Heart right ventricle (tissue), 16 donors: ENCODE measurements at places on chromosomes 16 and 17. TPM values are rescaled to one million over a fixed set of nuclear protein-coding genes. Genes with fewer than 3 reads are reported as not detected.

DNA sequence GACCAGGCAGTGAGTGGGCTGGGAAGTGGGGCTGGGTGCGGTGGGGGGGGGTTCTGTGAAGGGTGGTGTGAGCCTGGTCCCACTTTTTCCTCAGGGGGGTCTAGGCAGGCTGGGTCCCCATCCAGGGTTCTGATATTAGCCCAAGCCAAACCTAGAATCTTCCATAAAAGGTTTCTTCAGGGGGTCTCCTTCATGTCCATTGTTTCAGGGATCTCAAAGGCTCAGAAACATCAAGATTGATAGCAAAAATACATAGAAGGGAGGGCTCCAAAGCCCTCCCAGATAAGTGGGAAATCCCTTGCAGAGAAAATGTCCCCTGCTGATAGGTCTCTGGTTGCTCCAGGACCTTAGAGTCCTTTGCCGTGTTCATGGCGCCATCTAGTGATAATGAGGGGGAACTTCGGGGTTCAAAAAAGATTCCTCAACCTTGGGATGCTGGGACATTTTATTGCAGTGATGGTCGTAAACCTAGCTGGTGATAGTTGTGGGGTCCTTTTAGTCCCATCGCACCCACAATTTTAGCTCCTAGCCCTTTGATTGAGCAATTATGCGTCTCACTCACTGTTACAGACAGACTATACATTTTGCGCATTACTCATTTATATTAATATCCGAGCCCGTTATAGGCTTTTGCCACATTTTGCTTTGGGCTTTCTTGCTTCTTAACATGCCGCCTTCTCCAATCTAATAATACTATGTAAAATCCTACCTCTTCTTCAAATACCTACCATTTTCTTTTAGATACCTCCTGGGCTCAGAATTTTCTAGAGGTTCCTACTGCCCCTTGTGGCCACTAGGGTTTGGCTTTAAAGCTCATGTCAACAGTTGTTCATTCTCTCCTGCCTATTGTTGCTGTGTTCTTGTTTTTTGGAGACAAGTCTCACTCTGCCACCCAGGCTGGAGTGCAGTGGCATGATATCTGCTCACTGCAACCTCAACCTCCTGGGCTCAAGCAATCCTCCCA lies 35.1 kb downstream of the IGF2BP1 start:
- no peak for DNase-seq
- H3K27me3 ChIP-seq = no peaks in the 10 kb centered on the region

SLC5A10 gene
- total RNA-seq = not detected

LRRC37A gene
- 0.57 TPM for total RNA-seq

GRCh38 chr16:56354746-56355145 lies 70.6 kb downstream of the AMFR start:
- no peaks in the 10 kb centered on the region for H3K36me3 ChIP-seq
- H3K4me3 ChIP-seq = no peak overlapping the region
- H3K4me1 ChIP-seq = peaks cover 18% of the 10 kb centered on the region
- DNase-seq = no peak

RNF40 gene
- total RNA-seq = 33.0 TPM
